ENCODE measurements at places on chromosomes 1 and 21.

- DNase-seq, result no peak
Observed at GRCh38 chr1:243723050-243723449, 127.0 kb downstream of the AKT3 start.

DNA sequence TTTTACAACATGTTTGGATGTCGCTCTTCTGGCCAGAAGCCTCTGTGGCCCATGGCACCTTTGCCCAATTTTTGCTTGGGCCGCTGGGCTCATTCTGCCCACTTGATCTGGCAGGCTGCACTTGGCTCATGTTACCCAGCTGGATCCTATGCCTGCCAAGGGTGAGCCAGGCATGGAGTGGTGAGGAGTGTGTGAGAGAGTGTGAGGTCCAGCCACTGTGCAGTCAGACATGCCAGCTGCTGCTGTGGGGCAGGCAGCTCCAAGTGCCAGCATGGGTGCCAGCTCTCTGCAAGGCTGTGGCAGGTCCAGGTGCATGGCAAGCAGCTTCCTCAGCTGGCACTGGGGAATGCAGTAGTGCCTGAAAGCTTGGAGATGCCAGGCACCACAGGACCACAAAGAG, 71.0 kb downstream of the EBNA1BP2 start:
- no peak for DNase-seq

DNA sequence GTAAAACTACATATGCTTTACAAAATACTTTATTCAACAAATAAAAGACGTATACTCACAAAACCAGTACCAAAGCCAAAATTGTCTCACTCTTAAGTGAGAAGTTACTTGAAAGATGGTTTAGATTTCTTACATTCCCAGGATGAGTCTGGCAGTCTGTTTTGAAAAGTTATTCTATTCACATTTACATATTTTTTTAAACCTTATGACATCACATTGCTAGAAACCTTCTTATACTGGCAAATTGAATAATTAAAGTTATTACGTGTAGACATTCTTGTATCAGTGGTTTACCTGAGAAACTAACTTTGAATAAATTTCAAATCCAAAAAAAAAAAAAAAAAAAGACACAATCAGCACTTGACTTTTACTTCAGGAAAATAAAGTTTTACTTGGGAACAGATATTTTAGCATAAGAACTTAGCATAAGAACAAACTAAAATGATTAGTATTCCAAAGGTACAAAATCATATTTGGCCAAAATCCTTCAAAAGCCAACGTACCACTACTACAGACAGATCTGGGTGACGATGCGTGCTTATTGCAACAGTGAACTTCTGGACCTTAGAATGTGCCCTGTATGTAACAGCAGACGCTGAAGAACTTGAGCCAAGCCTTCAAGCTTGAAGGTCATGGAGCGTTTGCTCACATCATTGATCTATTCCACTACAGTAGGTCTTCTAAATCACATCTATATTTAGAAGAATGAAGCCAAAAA, 2.5 kb downstream of the CDC42BPA start:
- DNase-seq, result no peak

GRCh38 chr1:212034516-212035122, 738 bp downstream of the INTS7 start:
- peak; percentile 41 for DNase-seq

GRCh38 chr1:6260961-6261614, at the start of gene GPR153:
Gene GPR153, minus strand, starts transcription at chr1:6261098. Its CDS starts 6,193 bp downstream, at chr1:6254905.
- DNase-seq, result no peak

DNA sequence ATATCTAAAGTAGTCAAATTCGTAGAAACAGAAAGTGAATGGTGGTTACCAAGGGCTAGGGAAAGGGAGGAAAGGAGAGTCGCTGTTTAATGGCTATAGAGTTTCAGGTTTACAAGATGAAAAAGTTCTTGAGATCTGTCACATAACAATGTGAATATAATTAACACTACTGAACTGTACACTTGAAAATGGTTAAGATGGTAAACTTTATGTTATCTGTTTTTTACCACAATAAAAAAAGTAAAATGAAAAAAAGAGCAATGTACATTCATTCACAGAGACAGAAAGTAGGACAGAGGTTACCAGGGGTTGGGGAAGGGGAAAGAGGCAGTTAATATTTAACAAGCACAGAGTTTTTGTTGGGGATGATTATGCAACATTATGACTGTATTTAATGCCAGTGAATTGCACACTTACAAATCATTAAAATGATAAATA, 53.3 kb upstream of the SEC16B start:
- DNase-seq, result no peak

GRCh38 chr1:232868793-232869491, 63.7 kb downstream of the MAP10 start:
- DNase-seq, result no peak

- DNase-seq, result no peak
Observed at GRCh38 chr1:225846331-225847310, 35.6 kb downstream of the TMEM63A start.

- no peak for DNase-seq
Observed at GRCh38 chr21:39341249-39341923, 7.5 kb downstream of the HMGN1 start.

DNA sequence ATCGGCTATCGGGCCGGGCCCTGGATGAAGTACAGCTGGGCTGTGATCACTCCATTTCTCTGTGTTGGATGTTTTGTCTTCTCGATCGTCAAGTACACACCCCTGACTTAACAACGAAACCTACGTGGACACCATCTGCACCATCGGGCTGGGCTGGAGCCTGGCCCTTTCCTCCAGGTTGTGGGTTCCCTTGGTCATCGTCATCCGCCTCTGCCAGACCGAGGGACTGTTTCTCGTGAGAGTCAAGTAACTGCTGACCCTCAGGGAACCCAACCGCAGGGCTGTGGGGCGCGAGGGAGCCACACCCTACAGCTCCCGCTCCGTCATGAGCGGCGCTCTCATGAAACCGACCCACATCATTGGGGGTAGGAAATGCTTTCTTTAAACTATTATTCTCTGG, 842.4 kb upstream of the TMPRSS15 start:
- no peak for DNase-seq

DNA sequence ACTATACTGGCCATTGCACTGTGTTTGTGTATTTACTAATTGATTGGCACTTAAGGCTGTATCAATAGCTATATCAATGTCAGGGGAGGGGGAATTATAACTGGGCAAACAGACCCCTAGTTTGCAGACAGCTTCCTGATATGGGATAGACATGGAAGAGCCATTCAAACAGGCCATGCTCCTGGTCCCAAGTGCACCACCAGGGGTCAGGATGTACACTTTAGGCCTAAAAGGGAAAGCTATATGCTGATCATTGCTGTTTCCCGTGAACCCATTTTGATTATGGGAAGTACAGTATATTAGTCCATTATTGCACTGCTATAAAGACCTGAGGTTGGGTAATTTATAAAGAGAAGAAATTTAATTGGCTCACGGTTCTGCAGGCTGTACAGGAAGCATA, 124.9 kb upstream of the BACE2 start:
- no peak for DNase-seq

DNA sequence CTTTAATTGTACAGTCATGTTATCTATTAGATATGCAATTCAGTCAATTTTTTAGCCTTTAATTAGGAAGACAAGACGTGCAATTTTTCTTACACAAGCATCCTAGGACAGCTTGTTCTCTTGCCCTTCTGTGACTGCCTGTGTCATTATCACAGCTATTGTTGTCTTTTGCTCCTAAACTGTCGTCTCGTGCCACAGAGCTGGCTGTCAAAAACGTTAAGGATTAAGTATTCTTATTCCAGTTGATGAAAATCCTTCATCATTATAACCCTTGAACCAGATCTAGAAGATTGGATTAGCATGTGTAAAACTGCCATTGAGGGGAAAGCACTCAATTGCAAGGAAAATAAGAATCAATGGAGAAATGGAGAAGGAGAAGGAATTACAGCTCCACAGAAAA, 43.8 kb upstream of the AIM2 start:
- no peak for DNase-seq

DNA sequence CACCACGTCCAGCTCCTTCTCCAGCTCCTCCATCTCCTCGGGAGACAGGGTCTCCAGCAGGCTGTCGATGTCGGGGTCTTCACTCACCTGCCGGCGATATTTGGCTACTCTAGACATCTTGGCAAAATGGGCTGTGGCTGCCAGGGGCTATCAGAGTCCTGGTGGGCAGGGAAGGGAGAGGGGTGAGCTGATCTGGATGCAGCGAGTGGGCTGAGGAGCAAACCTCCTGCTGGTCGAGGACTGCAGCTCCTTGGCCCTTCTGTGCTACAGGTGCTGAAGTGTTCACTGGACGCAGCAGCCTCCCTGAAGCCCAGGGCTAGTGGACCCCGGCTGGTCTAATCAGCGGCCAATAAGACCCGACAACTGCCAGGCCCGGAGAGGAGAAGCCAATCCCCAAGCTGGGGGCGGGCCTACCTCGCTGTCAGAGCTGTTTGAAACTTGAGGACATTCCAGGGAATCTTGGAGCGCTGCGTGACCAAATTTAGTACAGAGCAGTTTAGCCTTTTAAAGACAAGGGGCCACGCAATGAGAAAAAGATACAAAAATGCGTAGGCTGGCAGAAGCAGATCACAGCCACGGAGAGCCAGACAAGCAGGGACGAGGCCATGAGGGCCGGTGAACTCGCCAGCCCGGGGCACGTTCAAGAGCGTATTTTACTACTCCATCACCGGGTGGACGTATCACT, at the start of gene LMOD1:
Gene LMOD1 (minus strand): TSS at position 325 of the 685 bp plus-strand sequence. CDS start 208 bp downstream, at position 117.
- no peak for DNase-seq

GRCh38 chr1:93600663-93601062, 81.0 kb downstream of the BCAR3 start:
- DNase-seq, result no peak

DNA sequence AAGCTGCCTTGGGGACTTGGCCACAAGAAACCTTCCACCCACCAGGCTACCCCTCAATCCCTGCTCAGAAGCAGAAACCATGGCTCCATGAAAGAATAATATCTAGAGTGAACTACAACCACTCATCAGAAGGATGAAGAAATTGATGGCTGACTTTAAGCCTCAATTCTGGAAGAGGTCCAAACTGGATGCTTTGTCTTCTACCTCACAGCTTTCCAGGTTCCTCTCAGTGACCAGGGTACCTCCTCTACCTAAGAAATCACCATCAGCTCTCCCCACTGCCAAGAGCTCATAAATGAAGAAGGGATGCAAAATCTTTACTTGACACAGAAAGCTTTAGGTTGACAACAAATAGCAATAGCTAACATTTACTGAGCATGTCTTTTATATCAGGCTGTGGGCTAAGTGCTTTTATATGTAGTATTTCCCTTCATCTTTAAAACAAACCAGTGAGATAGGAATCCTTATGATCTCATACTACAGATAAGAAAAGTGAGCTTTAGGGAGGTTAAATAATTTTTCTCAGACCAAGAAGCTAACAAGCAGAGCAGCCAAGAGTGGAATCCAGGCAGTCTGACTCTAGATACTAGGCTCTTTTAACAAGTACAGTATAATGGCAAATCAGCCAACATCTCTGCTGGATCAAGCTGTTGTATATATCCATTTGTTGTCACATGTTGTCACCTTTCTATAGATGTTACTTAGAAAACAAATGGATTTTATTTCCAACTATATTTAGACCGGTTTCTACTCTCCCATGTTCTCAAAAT, 243.0 kb upstream of the SGIP1 start:
- no peak for DNase-seq

GRCh38 chr21:42633858-42634257, 19.6 kb upstream of the PDE9A start:
- DNase-seq, result no peak

GRCh38 chr1:48245106-48245505, 22.6 kb downstream of the SLC5A9 start:
- DNase-seq, result peak; percentile 88

GRCh38 chr1:14800500-14801076, 202.1 kb downstream of the KAZN start:
- DNase-seq, result no peak

DNA sequence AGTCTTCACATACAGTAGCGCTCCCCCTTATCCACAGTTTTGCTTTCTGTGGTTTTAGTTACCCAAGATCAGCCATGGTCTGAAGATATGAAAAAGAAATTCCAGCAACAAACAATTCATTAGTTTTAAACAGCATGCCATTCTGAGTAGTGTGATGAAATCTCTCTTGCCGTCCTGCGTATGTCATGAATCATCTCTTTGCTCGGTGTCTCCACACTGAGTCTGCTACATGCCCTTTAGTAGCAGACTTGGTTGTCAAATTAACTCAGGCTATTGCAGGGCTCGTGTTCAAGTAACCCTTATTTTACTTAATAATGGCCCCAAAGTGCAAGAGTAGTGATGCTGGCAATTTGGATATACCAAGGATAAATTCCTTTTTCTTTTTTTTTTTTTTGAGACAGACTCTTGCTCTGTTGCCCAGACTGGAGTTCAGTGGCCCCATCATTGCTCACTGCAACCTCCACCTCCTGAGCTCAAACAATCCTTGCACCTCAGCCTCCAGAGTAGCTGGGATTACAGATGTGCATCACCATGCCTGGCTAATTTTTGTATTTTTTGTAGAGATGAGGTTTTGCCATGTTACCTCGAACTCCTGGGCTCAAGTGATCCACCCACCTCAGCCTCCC, 22.6 kb downstream of the PHACTR4 start:
- DNase-seq, result no peak

- no peak for DNase-seq
Observed at GRCh38 chr1:171780583-171781175, 781 bp upstream of the METTL13 start.

- no peak for DNase-seq
Observed at GRCh38 chr1:115373305-115373704, 35.3 kb upstream of the NGF start.

DNA sequence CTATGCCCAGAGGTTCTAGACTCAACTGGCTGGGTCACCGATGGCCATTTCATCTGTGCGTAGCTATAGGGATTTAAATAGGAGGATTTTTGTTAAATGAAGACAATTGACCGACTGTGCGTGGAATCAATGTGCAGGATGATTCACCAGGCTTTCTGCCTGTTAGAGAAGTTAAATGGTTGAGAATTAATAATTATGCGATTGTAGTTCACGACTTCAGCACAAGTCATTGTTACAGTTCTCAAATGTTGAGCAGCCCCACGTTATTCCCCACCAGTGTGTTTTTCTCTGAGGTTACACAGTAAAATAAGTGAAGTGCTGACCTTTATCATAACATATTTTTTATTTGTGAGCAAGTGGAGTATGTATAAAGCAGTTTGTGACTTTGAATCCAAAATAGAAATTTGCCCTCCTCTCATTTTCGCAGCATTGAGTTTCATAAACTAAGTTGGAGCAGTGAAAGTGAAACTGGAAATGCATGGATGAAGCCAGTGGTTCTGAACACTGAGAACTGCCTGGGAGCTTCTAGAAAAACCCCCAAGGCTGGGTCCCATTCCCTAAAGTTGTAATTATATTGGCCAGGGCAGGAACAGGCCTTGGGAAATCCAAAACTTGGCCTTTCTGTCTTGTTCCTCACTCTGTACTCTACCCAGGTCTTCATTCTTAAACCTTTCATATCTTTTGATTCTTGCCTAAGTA, 102.6 kb downstream of the GALNT2 start:
- DNase-seq, result peak; percentile 37

DNA sequence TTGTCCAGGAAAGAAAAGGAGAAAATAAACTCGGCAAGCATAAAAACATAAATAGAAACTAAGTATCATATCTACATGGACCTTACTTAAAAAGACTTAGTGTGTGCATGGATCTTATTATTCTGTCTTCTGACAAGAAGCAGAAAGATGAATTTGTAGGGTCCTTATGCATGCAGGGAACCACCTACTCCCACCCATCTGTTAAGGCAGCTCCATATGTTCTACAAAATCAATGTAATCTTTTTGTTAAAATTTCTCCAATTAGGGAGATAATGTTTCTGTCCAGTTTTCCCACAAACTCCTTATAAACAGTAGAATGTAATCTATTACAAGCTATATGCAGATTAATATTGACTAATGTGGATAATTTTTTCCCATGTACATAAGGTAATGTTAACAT, 13.9 kb upstream of the PTPN14 start:
- no peak for DNase-seq
